ENCODE measurements at places on chromosomes 13 and 19. TPM values are rescaled to one million over a fixed set of nuclear protein-coding genes. Genes with fewer than 3 reads are reported as not detected.

DNA sequence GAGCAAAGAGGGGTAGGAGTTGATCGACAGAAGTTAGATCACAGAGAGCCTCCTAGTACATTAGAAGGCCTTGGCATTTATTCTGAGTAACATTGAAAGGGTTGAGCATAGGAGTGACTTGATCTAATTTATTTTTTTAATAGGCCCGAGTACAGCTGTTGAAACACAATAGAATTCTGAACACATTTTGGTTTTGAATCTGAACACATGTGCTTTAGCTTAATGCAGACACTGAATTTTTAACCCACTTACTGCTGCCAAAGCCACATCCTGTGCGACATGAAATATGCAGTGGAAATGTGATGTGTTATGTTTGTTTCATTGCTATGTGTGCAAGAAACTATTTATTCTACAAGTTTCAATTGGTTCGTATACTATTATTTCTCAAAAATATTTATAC, 1505.9 kb downstream of the PCDH9 start:
- no peak overlapping the region for H3K4me3 ChIP-seq
- H3K27me3 ChIP-seq, result no peaks in the 10 kb centered on the region
- H3K36me3 ChIP-seq, result no peaks in the 10 kb centered on the region
- H3K27ac ChIP-seq, result no peak overlapping the region
- no peak for DNase-seq
- H3K4me1 ChIP-seq, result no peaks in the 10 kb centered on the region

- peak overlapping the region; percentile 63 for H3K4me3 ChIP-seq
- no peaks in the 10 kb centered on the region for H3K27me3 ChIP-seq
- peak overlapping the region; percentile 58 for H3K27ac ChIP-seq
- no peak for DNase-seq
- H3K4me1 ChIP-seq, result peaks cover 87% of the 10 kb centered on the region
- H3K36me3 ChIP-seq, result peaks cover 7% of the 10 kb centered on the region
Measured at GRCh38 chr19:43778651-43779050, 2.1 kb downstream of the KCNN4 start.

DNA sequence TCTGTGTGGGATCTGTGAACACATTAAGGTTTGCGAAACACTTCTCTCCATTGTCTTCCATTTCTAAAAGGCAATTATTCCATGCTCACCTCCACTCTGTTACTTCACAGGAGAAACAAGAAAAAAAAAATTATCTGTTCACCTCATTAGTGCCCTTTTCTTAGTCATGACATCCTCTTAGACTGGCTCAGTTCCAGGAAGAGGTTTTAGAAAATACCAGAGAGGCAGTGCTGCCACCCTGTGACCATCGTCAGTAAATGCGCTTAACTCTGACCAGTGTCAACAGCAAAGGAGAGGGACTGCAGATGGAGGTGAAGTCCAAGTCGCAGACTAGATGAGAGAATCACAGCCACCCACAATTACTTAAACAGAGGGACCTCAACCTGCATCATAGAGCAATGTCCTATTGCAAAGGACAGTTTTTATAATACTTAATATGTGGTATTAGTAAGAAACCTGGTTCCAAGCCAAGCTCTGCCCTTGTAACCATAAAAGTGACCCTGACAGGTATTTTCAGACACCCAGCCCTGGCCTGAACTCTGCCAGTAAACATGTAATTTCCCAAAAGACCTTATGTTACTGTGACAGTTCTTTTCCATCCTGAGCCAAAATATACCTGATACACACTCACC, 19.4 kb downstream of the CEACAM21 start:
- peaks cover 4% of the 10 kb centered on the region for H3K4me1 ChIP-seq
- H3K27ac ChIP-seq, result no peak overlapping the region
- no peaks in the 10 kb centered on the region for H3K27me3 ChIP-seq
- DNase-seq, result peak; percentile 56
- H3K4me3 ChIP-seq, result no peak overlapping the region

DNA sequence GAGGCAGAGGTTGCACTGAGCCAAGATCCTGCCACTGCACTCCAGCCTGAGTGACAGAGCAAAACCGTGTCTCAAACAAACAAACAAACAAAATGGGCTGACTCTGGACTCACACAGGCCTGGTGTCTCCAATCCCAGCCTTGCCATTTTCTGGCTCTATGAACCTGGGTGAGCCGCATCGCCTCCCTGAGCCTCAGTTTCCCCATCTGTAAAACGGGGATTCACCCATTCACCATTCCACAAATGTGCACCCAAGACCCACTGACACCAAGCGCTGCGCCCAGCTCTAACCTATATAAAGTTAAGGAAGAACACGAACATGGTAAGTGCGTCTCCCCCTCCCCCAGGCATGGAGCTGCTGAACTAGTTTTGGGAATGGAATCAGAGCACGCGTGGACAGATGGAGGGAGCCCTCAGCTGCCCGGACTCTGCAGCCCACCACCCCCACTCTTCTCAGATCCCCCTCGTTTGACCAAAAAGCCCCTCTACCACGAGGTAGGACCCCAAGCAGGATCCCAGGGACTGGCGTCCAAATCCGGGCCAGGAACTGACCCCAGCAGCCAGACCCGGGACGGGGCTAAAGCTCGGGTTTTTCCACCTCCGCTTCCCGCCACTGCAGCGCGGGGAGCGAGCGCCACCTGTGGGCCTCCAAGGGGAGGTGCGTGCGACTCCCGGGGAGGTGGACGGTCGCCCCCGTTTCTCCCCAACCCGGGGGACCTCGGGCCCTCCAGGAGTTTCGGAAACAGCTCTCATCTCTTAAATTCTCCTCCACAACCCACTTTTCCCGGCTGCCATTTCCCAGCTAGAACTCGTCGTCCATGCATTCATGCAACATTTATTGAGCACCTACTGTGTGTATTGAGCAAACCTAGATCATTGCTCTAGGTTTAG, 33.0 kb upstream of the ADGRE5 start:
- H3K27ac ChIP-seq, result no peak overlapping the region
- peaks cover 31% of the 10 kb centered on the region for H3K4me1 ChIP-seq
- H3K4me3 ChIP-seq, result peak overlapping the region; percentile 20
- peak; percentile 73 for DNase-seq
- H3K27me3 ChIP-seq, result no peaks in the 10 kb centered on the region

- no peak for DNase-seq
- H3K27me3 ChIP-seq, result no peaks in the 10 kb centered on the region
- peak overlapping the region; percentile 86 for H3K27ac ChIP-seq
- H3K4me3 ChIP-seq, result peak overlapping the region; percentile 82
Measured at GRCh38 chr19:17751912-17752273, 616 bp downstream of the FCHO1 start.

DNA sequence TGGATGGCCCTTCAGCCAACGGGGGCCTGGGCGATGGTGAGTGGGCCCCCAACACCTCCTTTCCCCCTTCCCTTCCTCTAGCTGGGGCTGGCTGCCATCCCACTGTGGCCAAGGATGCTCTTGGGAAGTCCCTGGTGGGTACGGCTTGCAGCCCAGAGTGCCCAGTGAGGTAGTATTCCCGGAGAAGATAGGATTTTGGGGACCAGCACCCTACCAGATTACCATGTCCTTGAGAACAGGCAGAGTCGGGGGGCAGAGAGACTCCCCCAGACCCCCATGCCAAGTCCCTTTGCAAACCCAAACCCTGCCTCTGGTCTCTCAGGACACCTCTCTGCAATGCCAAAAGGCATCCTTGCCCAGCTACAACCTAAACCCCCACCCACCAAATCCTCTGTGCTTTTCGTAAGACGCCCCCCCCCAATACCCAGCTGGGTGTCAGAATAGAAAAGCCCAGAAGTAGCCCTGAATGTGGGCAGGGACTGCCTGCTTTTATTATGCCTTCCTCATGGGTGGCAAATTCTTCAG, 1.7 kb downstream of the HIF3A start:
- DNase-seq, result no peak
- peaks cover 31% of the 10 kb centered on the region for H3K27me3 ChIP-seq
- no peak overlapping the region for H3K27ac ChIP-seq
- H3K4me1 ChIP-seq, result peaks cover 3% of the 10 kb centered on the region

- no peak for DNase-seq
- H3K27ac ChIP-seq, result no peak overlapping the region
- no peaks in the 10 kb centered on the region for H3K36me3 ChIP-seq
- H3K4me3 ChIP-seq, result peak overlapping the region; percentile 72
- H3K27me3 ChIP-seq, result no peaks in the 10 kb centered on the region
Measured at GRCh38 chr13:99085808-99086266, 108.0 kb upstream of the DOCK9 start.

DNA sequence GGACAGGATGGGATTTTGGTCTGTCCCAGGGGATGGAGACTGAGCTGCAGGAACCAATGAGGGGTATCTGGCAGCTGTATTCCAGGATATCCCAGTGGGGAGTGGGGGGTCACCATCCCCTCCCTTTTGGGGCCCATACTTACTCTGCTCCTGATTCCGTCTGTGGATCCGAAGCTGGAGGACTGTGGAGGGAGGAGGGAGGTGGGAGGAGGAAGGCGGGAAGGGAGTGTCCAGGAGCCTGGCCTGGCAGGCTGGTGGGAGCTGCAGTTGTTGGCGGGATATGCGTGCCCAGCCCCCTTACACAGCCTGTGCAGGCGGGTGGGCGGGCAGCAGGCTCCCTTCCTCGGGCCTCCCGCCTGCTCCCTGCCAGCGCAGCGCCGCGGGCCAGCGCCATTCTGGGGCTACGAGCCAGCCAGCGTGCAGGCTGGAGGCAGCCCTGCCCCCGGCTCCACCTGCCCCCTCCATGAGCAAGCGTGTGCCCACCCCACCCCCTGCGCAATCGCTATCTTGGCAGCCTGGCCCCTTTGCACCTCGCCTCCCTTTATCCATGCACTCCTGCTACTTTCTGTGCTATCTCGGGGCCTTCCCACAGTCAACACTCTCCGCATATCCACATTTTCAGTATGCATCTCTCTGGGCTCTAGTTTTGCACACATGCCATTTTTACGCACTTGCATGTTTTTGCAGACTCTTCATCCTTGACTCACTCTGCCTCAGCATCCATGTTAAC, 2.8 kb downstream of the MAMSTR start:
- peaks cover 42% of the 10 kb centered on the region for H3K4me1 ChIP-seq
- no peak for DNase-seq
- H3K27ac ChIP-seq, result no peak overlapping the region
- H3K36me3 ChIP-seq, result no peaks in the 10 kb centered on the region

DNA sequence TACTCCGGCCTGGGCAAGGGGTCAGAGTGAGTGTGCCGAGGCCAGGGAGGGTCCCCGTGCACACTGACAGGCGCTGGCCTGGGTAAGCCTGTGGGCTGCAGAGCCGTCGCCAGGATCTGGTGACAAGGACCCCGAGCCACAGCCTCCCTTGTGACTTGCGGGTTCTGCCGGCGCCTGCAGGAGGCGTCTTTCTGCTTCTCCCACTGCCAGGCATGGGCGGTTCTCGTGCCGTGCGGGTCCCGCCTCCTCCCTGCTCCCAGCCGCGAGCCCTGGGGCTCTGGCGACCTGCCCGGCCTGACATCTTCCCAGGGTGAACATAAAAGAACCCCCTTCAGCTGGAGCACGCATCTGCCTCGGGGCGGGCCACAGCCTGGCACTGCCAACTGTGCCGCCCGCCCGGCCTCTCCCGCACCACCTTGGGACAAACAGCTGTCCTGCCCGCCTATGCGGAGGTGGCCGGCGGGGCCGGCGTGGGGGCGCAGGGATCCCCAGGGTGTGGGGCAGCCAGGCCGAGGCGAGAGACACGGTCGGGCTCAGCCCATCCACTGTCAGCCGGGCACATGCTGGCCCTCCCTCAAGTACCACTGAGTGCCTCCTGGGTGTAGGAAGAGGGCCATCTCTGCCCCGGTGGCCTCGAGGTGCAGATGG, 1.5 kb upstream of the HCN2 start:
- peaks cover 30% of the 10 kb centered on the region for H3K27me3 ChIP-seq
- H3K27ac ChIP-seq, result no peak overlapping the region
- peak; percentile 86 for DNase-seq
- H3K4me1 ChIP-seq, result peaks cover 38% of the 10 kb centered on the region

C3 gene
- total RNA-seq, result not detected

CYP2F1 gene
- 0.47 TPM for total RNA-seq

TMEM272 gene
- total RNA-seq, result 2.7 TPM
